ENCODE measurements at places on chromosomes 2 and 18.

DNA sequence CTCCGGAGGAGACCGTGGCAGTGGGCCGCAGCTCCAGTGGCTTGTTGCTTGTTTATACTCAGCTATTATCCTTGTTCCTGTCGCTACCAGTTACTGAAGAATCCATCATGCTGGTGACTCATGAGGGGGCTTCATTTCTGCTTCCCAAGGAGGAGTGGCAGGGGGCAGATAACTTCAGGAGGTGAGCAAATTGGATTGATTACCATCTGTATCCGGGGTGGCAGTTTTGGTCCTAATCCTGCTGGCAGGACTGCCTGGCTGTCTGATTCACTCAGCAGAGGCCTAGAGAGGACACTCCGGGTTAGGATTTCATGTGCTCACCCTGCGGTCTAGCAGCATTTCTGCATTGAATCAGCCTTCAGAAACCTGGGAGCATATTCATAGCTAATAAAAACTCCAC lies 230.0 kb downstream of the ACTR3 start:
- DNase-seq = no peak

- no peak for DNase-seq
Observed at GRCh38 chr2:216563646-216564045, 65.0 kb downstream of the RPL37A start.

DNA sequence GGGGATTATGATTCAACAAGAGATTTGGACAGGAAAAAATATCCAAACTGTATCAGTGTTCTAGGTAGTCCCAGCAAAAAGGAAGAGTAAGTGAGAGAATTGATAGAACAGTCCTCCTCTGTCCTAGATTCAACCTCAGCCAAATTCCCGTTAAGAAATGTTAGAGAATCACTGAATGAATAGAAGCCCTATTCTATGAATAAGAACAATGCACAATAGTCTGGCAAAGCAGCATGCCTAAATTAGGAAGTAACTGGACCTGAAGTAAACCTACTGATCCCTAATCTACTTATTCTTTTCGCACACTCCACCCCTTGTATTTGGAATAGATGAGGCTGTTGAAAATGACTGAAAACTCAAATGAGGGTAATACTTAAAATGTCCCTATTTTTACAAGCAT lies 1665.5 kb downstream of the LRP1B start:
- DNase-seq = no peak

- no peak for DNase-seq
Observed at GRCh38 chr2:6648596-6649247, 217.0 kb downstream of the CMPK2 start.

DNA sequence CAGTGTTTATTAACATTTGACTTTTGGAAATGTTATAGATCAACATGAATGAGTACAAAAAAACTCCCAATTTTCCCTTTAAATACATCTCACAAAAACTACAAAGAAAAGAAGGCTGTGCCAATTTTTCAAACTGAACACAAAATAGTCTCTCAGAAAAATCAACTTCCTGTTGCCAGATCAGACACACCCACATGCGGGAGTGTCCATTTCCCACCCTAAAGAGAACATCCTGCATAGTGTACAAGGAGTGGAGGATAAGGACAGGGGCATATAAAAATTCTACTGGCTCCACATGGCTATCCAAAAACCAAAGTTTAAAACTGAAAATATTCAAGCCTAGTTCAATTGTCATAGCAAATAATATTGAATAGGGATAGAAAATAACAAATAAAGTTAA lies 165.3 kb downstream of the ATAD2B start:
- DNase-seq = no peak

GRCh38 chr18:49899657-49900330 lies 86.5 kb upstream of the ACAA2 start:
- DNase-seq = no peak

- no peak for DNase-seq
Observed at GRCh38 chr2:189551808-189552207, 28.8 kb downstream of the SLC40A1 start.

GRCh38 chr2:220885593-220885992 lies 686.5 kb downstream of the EPHA4 start:
- no peak for DNase-seq

DNA sequence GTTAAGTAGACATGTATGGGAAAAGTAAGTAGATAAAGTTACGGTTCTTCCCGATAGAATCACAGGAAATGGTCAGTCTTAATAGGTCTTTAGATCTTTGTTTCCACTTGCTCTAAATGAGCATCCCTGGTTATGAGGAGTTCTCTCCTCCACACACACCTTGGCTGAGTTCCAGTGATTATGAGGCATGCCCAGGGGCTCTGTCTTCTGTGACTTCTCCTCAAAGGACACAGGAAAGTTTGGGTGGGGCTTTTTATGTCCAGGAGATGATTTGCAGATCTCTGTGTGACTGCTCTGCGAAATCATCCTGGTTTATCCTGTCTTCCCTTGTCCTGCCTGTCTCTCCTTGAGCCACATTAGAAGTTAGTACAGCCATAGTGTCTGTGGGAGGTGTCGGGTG lies 83.9 kb upstream of the EML6 start:
- no peak for DNase-seq

DNA sequence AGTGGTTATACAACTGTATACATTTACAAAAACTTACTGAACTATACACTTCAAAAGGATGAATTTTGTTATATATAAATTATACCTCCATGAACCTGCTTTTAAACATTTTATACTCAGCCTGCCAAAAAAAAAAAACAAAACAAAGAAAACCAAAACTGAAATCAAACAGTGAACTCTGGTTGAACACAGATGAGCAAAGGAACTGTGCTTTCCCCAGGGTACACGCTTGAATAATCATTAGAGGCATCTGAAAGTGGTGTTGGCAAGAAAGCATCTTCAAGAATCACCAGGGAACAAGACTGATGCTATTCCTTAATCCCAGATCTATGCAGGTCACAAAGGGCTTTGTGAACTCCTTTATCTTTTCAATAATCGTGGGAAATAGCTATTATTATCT lies 77.0 kb upstream of the LYPD1 start:
- DNase-seq = peak; percentile 69

GRCh38 chr18:55501982-55502710 lies 85.8 kb downstream of the TCF4 start:
- no peak for DNase-seq

DNA sequence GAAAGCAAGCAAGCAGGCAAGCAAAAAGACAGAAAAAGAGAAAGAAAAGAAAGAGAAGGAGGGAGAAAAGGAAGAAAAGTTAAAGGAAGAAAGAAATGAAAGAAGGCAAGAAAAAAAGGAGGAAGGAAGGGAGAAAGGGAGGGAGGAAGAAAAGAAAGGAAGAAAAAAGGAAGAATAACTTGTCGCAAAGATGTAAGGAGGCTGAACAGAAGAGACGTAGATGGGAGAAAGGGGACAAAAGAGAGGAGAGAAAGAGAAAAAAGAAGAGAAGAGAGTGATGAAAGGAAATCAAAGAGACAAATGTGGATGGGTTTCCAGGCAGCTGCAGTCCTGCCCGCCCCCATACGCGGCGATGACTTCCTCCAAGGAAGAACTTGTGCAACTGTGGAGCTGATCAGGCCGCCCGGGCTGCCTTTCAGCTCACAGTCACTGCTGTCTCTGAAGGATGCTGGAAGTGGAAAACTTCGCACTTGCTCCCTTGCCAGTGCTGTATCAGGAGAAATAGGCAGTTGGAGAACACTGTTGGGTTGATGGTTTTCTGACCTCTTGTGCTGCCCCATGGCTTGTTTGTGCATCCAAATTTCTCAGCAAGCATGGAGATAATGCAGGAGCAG lies 52.9 kb downstream of the TRIB2 start:
- DNase-seq = no peak

DNA sequence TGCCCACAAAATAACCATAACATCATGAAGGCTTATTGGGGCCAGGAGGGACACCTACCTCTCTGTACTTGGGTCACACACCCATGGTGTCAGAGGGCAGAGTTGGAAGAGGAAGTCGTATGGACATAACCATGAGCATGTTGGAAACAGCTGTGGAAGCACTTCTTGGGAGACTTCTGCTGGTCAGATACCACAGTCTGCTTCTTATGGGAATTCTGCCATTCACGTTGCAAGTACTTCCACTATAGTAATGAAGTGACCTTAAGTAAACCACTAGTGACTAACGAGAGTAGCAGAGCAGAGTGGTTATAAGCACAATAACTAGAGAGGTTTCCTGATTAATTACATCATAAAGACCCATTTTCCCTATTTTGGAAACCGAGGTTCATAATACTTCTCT lies 61.1 kb upstream of the TFPI start:
- no peak for DNase-seq

Data from NCI-H2227 treated with DMSO at 0.1 percent for 48 hours (cell line).